ENCODE measurements at places on chromosomes 11 and 22.

- DNase-seq, result no peak
Observed at GRCh38 chr11:32831221-32831620, 1.5 kb downstream of the PRRG4 start.

- no peak for DNase-seq
Observed at GRCh38 chr22:50505776-50506610, 1.5 kb downstream of the LMF2 start.

- DNase-seq, result no peak
Observed at GRCh38 chr22:33504941-33505625, 415.2 kb downstream of the LARGE1 start.

GRCh38 chr11:110000031-110000502, 93.1 kb upstream of the ZC3H12C start:
- no peak for DNase-seq
